Activated CD4-positive, alpha-beta T cell treated with anti-CD3 and anti-CD28 coated beads, Interleukin-2, amount 50 U/mL, for 24 hours (primary cell): ENCODE measurements at places on chromosomes 13 and 19.

DNA sequence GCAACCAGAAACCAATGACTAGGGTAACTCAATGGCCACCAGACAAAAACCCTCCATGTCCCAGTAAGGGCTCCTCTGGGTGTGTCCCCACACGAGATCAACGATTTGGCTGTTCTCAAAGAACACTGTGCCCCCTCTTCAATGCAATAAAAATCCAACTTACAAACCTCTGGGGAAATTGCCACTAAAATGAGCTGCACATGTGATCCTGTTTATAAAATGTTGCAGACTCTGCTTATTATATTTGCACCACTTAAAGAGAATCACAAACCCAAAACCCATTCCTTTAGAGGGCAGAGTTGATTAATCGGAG is 80.5 kb downstream of the STK24 start:
- DNase-seq = no peak

DNA sequence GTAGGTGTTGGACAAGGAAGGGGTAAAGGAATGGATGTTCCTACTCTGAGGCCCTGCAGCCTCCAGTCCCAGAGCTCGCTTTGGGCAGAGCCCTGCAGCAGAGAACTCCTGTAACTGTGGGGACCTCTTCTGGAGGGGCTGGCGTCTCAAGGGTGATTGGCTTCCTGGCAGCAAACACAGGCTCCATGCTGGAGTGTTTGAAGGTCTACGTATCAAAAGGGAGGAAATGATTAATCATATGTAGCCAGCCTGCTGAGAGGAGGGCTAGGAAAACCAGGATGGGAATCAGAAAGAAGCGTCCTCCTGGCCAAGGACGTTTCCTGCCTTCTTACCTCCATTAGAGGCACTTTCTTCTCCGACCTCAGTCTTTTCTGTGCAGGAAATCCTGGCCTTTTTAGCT is 208.5 kb downstream of the TSHZ3 start:
- no peak for DNase-seq

GRCh38 chr19:12953138-12953798 is 3.8 kb downstream of the GADD45GIP1 start:
- no peak for DNase-seq

GRCh38 chr19:38516802-38517201 is 83.3 kb downstream of the RYR1 start:
- DNase-seq = no peak

DNA sequence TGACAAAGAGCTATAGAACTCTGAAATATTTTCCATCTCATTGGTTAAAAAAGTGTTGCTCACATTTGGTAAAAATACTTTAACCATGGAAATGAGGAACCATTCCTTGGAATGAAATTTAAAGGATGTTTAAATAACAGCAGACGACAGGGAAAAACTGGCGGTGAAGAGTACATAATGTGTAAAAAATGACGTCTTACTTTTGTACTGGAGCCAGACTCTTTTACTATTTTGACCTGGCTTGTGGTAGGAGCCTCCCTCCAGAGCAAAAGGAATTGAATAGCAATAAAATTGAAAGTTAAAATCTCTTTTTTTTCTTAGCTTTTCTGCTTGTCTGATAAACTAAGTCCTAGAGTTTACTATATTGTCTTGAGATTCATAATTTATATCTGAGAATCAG is 426.2 kb upstream of the KLHL1 start:
- no peak for DNase-seq
